Activated CD8-positive, alpha-beta memory T cell treated with anti-CD3 and anti-CD28 coated beads for 48 hours (primary cell): ENCODE measurements at places on chromosomes 4 and X.

GRCh38 chrX:9983441-9983840 is 16.3 kb downstream of the CLDN34 start:
- DNase-seq: no peak

- DNase-seq: no peak
These were observed 14.6 kb upstream of the MAGIX start for GRCh38 chrX:49147936-49148335.

- no peak for DNase-seq
These were observed 119.8 kb downstream of the PPARGC1A start for GRCh38 chr4:23770011-23770410.

DNA sequence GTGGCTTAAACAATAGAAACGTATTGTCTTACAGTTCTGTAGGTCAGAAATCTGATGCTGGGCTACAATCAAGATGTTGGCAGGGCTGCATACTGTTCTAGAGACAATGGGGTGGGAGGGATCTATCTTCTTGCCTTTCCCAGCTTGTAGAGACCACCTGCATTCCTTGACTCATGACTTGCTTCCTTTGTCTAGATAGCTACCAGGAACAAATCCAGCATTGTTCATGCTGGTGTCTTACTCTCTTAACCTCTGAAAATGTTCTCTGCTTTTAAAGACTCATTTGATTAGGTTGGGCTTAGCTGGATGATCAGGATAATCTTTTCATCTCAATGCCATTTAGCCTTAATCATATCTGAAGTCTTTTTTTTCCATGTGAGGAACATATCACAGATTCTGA is 169.0 kb downstream of the ZNF330 start:
- DNase-seq: no peak

DNA sequence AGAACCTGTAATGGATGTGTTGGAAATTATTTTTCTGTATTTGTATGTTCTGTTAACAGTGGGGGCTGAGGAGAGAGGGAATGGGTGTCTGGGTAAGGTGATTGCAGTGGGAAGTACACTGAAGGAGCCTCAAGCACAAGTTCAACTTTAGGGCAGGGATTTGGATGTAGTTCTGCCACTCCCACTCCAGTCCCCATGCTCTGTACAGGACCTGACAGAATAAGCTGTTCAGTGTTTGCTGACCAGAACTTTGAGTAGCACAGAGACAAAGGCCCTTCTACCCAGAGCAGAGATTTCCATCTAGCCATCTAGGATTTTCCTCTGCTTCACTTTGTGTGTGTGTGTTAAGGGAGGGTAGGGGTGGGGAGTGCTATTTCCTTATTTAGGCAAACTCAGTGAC is 49.2 kb downstream of the VSIG4 start:
- DNase-seq: no peak

- no peak for DNase-seq
These were observed 272.9 kb upstream of the KLF3 start for GRCh38 chr4:38390969-38391545.

DNA sequence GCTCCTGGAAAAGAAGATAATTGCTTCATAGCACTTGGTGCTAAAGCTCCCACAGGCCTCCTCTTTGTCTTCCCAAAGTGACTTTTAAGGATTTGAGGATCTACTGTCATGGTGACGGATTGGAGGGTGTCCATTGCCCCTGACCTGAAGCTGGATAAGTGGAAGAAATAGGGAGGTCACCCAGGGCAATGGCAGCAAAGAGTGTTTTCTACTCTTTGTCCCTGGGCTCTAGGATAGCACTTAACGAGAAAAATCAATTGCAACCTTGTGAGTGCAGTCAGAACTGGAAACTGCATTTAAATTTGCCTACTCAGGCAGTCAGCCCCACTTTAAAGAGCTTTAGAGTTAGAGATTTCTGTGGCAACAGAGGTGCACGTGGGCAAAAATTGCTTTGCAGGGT is 43.7 kb upstream of the XK start:
- DNase-seq: no peak

DNA sequence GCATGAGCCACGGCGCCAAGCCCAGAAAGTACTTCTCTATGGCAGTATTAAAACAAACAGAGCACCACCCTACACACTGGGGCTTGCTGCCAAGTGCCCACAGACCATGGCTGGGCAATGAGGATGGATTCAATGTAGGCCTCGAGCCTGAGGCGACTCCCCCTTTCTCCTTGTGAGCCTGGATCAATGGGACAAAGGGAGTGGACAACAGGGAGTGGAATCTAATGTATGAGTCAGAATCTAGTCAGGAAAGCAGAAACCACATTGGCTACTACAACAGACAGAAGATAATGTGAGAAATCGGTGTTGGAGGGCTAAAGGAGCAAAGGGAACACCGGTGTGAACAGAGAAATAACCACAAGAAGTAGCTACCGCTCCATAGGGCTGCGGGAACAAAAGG is 37.7 kb upstream of the OCIAD2 start:
- no peak for DNase-seq

- DNase-seq: no peak
These were observed 13.3 kb upstream of the SYTL4 start for GRCh38 chrX:100745205-100745604.

DNA sequence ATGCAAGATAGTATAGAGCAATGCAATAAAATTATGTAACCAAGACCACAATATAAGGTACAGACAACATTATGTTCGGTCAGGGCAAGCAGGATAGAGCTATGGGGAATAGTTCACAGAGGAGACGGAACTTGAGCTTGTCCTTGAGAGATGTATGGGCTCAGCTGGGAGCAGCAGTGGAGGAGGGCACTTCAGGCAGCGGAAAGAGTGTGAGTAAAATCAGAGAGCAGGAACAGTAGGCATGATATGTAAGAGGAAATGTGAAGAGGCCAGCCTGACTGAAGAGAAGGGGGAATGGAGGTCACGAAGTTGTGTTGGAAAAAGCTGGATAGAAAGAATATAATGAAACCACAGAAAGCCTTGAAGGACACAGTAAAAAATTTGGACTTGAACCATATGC is 217.2 kb upstream of the NOCT start:
- no peak for DNase-seq

DNA sequence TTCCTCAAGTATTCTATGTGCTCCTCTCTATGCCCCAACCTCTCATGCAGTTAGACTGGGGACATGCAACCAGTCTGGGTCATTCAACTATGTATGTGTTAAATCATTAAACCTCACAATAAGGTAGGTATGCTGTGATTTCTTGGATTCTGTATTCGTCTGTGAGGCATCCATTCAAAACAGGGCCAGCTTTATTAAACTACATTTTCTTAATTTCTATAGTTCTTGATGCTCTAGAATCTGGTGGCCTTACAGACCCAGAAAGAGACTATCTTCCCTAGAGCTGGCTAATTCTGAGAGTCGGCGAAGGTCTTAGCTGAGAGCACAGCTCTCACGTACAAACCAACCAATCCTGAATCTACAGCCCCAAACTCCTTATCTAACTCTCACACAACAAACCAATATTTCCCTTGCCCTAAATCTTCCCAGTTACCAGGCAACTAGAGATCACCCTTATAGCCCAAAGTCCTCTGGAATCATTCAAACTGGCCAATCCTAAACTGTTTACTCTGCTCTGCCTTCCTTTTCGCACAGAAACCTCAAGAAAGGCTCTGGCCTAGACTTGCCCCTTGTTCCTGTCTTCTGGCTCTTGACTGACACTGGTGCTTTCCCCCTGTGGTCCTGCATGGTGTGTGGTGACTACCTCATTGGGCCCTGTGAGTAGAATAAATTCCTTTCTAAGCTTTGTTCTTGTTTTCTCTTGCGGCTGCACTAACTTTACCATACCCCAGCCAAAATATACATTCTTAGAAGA is 203.5 kb upstream of the TET2 start:
- DNase-seq: no peak

DNA sequence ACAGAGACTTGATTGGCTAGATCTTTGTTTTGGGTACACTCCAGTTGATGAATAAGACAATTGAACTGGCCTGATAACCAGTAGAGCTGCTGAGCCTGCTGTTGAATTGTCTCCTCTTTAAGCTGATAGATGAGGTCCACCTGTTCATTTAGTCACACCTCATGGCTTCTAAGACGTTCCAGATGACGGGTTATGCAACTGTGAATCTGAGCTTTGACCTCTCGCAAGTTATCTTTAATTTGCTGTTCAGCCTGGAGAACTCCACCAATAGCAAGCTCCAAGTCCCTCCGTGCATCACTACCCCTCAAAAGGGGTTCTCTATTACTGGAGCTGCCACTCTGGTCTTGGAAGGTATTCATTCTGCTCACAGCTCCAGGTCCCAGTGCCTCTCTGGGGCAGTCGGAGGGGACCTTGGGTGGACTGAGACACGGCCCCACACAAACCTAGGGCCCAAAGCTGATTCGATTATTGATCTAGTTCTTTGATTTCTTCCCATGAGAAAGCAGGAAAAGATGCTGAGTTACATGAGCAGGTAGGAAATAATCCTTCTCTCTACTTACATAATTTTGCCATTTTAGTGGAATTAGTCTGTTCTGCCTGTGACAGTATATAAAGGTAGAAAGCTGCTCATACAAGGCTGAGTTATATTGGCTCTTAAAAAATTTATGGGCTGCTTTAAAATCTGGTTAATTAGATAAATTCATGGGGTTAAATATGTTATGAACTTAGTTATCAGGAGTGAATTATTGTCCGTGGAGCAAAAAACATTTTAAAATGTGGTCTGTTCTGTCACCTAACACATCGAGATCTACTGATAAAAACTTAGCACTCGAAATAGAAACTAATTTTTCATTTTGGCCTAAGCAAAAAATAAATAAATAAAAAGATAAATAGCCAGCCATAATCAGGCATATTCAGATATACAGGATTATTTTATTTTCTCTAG is 6.8 kb downstream of the MMAA start:
- DNase-seq: no peak

DNA sequence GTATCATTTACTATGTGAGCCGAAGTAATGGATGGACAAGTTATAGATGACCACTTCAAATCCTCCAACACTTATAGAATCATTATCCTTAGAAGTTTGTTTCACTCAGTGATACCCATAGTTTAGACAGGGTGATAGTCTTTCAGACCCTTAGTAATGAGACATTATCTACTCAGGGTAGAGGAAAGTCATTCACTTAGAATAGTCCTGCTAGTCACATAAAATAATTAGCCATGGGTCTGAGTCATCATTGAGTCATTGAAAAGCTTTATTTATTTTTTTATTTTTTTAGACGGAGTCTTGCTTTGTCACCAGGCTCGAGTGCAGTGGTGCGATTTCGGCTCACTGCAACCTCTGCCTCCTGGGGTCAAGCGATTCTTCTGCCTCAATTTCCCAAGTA is 321.7 kb upstream of the FSTL5 start:
- DNase-seq: no peak

GRCh38 chr4:182770996-182771514 is 146.1 kb downstream of the DCTD start:
- DNase-seq: no peak

- DNase-seq: no peak
These were observed 405 bp downstream of the CENPE start for GRCh38 chr4:103197765-103198110.

- DNase-seq: no peak
These were observed 589.7 kb downstream of the SPRY1 start for GRCh38 chr4:123986268-123986798.

DNA sequence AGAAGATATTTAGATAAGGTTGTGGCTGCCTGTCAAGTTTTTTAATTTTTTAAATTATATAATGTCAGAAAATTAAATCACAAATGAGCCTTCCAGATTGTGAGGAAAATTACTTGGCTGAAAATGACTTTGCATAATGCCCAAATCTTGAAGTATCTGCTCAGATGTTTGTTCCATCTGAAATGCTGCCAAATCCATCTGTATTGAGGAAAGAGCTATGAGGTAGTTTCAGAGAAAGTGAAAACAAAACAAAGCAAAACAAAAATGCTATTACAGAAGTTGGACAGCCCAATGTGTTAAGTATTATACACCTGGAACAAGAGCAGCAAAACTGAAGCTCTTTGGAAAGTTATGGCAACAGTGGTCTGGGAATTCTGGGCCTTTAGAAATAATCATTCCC is 23.3 kb upstream of the GUCY1B1 start:
- no peak for DNase-seq

GRCh38 chrX:121598356-121598755 is 550.9 kb downstream of the GLUD2 start:
- no peak for DNase-seq

GRCh38 chr4:102575369-102576129 is 74.4 kb downstream of the NFKB1 start:
- no peak for DNase-seq

GRCh38 chr4:120517966-120518365 is 404.6 kb downstream of the PRDM5 start:
- no peak for DNase-seq

GRCh38 chr4:31788676-31789075 is 1068.5 kb downstream of the PCDH7 start:
- DNase-seq: no peak

DNA sequence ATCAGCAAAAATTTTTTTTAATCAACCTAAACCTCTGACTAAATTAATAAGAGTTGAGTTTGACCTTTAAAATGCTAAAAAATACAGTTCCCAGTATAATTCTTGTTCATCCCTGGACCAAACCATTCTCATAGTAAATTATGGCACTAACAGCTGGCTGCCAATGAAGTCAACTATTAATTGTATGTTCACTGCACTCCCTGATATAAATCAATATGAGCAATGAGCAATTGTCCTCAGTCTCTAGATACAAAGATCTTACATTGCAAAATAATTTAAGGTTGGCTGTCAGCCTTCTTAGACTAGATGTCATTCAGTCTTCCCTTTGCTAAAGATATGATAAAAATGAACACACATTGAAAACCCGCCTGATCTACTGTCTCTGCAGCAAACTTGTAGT is 39.3 kb downstream of the NKX6-1 start:
- no peak for DNase-seq

DNA sequence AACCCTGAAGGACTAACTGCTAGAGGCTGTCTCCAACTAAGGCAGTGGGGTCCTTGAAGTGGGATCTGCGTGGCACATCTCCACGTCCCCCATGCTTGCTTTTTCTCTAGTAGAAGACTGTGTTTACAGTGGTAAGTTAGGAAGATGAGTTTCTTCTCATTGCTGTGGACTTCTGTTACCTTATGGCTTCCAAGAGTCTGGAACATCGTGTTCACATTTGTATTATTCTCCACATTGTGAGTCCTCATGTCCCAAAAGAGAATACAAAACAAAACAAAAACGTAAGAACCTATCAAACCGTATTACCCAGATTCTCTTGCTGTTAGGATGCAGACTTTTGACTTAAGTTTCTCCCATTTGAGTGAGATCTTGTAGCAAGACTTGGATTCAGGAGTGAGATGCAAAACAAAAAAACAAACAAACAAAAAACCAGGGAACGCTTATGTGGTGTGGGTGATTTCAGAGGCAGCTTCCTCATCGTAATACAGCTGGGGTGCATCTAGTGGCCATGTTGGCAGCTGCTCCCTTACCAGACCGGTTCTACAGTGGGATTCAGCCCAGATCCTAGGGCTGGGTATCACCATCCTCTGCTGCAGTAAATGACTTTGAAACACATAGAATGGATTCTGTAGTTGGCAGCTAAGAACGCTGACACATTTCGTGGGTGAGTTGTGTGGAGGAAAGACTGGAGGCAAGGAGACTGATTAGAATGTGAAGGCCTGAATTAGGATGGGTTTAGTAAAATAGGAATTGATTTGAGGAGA is 41.3 kb downstream of the TMEM131L start:
- no peak for DNase-seq
